Neural crest cell (in vitro differentiated cells): ENCODE measurements at places on chromosomes 5 and 9.
A peak's percentile ranks its signal among the peaks of the same experiment; 100 is the strongest.

DNA sequence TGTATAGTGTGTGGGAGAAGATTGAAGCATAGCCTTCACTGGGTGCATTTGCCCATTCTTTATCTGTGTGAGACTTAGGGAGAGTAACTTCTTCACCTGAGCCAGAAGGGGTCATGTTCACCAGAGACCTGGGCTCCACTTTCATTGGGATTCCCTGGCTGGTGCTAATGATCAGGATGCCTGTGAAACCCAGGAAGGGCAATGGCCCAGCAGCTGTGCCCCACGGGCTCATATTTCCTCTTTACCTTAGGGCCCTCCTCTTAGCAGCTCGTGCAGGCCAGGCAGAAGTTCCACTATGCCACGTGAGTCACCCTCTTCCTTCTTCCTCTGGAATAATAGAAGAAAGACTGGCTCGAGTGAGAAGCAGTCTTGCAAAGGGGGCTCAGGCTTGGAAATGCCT is 5.0 kb downstream of the PPARGC1B start:
- DNase-seq, result no peak

DNA sequence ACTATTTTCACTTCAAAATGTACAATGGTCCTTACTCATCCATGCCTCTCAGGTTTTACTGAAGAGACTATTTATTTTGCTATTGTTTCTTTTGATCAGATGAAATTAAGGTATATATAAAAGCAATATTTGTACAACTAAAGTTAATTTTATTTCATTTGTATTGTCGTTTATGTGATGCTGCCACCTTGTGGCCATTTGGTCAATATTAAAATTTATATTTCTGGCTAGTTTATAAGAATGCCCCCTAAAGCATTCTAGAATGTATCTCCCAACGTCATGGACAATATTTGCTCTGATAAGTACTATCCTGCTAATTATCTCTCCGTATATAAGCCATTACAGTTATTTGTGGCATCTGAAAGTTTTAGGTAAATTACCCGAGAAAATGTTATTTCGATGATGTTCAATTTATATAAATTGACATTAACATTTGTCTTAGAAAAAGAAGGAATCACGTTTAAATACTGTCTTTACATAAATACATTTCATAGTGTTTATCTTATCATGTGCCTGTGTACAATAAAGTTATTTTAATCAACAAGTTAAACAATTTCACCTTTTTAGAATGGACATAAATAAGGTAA is 680.0 kb downstream of the TAF11L14 start:
- peak; percentile 12 for DNase-seq

DNA sequence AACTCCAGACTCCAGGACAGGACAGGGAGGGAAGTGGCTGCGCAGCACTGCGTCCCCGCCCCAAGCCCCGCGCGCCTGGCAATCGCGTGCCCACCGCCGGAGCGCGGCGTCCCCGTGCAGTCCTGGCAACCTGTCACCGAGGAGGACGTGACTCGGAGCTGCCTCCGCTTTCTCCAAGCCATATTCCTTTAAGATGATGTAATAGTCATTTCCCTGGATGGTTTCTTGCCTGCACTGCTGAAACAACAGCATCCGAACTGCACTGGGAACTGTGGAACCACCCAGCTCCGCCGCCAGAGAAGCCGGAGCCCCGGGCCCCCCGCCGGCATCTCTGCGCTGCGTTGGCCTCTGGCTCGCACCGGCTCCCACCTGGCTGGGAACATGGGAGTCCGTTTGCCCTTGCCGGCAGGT is 34.5 kb downstream of the KCTD16 start:
- DNase-seq, result peak; percentile 10

- no peak for DNase-seq
These were observed 95.2 kb upstream of the PAPPA start for GRCh38 chr9:116058421-116058820.

GRCh38 chr5:93117751-93118531 is 463.1 kb downstream of the NR2F1-AS1 start:
- DNase-seq, result no peak

GRCh38 chr5:154966081-154966841 is 25.4 kb downstream of the MRPL22 start:
- DNase-seq, result no peak

GRCh38 chr5:80959768-80960442 is at the start of gene RASGRF2:
TSS of gene RASGRF2 (plus strand) at chr5:80960363. CDS start at chr5:80960739, 376 bp downstream.
- peak; percentile 25 for DNase-seq
